Cortex of kidney (tissue), 1 donor: ENCODE measurements at places on chromosomes 6 and 20.

DNA sequence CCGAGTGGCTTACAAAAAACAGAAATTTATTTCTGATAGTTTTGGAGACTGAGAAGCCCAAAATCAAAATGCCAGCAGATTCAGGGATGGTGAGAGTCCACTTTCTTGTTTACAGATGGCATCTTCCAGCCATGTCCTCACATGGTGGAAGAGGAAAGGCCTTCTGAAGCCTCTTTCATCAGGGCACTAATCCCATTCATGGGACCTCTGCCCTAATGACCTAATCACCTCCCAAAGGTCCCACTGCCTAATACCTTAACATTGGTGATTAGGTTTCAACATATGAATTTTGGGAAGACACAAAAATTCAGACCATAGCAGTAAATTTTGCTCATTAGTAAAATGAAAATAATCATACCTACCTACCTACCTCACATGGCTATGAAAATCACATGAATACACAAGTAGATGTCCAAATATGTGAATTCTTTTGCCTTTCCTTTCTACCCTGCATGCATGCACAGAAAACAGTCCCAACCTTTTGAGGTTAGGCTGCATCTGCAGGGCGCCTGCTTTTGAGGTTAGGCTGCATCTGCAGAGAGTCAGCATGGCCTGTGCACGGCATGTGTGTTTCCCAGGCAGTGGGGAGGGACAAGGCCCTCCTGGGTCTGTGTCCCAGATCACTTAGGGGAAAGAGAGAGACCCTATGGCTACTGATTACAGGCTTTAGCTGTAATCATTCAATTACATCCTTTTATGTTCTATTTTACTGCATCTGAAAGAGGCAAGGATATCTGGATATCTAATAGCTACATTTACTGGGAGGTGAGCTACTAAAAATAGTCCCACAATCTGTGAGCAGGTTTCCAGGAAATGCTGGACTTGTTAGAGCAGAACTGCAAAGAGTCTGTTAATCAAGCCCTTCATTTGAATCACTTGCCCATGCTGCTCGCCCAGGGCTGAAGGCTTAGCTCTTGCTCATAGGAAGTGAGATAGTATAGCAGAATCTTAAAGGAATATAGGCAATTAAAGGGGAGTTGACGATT, 497.7 kb upstream of the MARCKS start:
- no peak for DNase-seq

GRCh38 chr6:122412001-122412400, 12.5 kb downstream of the HSF2 start:
- DNase-seq = no peak

- peak; percentile 34 for DNase-seq
Measured at GRCh38 chr6:53347921-53348370, 804 bp downstream of the ELOVL5 start.

DNA sequence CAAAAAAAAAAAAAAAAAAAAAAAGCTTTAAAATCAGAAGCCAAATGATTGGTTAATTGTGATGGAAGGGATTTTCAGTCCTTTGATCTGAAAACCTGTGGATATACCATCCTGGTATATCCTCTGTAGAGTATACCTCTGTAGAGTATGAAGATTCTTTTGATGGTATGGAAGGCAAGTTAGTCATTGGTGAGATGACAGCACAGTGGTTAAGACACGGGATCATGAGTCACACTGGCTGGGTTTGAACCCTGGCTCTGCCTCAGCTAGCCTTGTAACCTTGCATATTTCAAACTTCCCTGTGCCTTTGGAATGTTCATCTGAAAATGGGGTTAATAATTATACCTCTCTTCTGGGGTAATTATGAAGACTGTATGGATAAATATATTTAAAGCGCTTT, 179.3 kb downstream of the CARMIL1 start:
- no peak for DNase-seq

- no peak for DNase-seq
Measured at GRCh38 chr6:133724726-133725125, 164.2 kb upstream of the TCF21 start.
